ENCODE measurements at places on chromosomes 1 and 21.

- DNase-seq, result peak; percentile 70
Measured at GRCh38 chr1:183915625-183916510, 110.9 kb downstream of the RGL1 start.

DNA sequence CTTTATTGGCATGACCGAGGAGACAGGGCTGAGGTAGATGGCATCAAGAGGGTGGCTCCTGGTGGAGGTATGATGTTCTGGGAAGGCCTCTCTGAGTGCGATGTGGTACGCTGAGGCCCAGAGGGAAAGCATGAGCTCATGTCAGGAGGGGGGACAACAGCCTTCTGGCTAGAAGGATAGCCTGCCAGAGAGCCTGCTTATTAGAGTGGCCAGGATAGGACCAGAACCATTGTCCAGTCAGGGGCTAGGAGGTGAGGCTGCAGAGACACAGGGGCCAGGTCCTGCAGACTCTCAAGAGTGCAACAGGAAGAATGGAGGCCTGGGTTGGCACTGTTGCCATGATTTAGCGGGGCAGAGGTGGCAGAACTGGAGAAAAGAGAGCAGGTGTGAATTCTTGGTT lies 7.3 kb downstream of the ADARB1 start:
- DNase-seq, result no peak

GRCh38 chr1:75937034-75937433 lies 4.8 kb upstream of the ASB17 start:
- DNase-seq, result no peak

DNA sequence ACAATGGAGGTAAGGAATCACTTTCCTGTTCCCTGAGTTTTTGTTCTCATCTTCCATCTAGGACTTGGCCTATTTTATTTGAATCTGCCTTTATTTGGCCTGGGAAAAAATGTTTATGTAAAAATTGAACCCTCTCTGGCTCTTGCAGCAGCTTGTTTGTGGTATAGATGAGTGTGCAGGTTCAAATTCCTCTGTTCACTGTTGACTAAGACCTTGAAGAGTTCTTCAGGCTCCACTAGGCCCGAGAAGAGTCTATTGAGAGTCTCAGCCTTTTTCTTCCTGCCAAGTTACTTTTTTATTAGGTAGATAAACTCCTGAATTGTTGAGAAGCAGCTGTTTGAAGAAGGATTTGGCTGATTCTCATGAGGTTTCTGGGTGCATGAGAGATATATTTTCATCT lies 248.8 kb upstream of the ADGRL2 start:
- DNase-seq, result no peak

DNA sequence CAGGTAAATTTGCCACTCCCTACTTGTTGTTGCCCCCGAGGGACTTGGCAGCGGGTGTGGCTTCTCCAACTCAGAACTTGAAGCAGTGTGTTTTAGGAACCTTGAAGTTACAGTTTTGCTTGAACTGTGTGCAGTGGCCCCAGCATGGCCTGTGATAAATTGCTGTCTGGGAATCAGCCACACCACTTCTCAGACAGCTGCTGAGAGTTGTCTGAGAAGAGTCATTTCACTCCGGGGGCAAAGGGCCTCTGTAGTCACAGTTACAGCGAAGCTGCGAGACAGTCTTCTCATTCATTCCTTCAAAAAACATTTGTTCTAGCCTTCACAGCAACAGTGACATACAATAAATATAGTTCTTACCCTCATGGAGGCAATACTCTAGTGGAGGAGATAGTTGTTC lies 70.3 kb downstream of the PROX1 start:
- no peak for DNase-seq

GRCh38 chr1:89198491-89199072 lies at the start of gene GBP4:
Gene GBP4, minus strand, starts transcription at chr1:89198942. Its CDS starts 108 bp downstream, at chr1:89198834.
- peak; percentile 35 for DNase-seq

DNA sequence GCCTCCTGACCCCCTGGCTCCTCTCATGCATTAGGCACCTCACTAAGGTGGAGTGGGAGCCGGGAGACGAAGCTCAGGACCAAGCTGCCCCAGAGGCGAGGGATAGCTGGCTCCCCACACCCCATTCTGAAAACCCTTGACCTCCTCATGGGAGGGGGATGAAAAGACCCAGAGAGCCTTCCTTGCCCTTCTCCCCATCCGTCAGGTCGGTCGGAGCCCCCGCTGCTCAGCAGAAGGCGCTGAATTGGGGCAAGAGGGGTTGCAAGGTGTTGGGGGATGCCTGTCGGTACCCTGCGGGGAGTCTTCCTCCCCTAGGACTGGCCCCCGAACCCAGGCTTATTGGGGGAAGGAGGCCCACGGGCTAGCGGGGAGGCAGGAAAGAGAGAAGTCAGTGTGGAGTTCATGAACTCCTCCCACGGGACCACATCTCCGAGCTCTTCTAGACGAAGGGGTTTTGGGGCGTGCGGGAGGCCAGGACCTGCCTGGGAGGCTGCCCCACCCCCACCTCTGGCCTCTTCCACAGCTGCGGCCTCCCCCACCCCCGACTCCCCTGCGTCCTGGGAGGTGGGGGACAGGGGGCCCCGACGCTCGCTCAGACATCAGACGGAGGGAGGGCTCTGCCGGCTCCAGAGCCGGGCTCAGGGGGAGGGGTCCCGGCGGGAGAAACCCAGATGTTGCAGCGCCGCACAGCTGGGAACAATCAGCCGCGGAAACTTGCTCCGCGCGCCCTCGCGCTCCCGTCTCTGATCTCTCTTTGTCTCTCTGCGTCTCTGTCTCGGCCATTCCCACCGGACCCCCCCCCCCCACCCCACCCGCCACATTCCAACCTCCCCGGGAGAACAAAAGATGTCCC lies 719 bp downstream of the MFAP2 start:
- DNase-seq, result no peak

DNA sequence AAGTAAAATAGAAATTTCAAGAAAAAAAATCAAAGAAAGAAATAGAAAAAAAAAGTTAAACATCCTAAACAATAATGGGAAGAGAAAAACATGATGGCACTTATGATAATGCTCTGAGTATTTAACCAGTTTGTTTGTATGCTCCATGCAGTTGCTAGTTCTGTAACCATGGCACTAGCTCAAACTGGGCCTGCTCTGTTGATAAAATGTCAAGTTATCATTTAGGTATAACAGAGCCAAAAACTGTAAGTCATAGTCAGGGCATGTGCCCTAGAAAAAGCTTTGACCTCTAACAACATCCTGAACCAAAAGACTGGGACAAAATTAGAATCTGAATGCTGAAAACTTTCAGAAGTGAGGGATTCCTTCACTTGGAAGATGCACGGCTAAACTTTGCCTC lies 148.9 kb downstream of the KCNT2 start:
- DNase-seq, result no peak

- no peak for DNase-seq
Measured at GRCh38 chr1:30754684-30755171, 2.8 kb downstream of the LAPTM5 start.

DNA sequence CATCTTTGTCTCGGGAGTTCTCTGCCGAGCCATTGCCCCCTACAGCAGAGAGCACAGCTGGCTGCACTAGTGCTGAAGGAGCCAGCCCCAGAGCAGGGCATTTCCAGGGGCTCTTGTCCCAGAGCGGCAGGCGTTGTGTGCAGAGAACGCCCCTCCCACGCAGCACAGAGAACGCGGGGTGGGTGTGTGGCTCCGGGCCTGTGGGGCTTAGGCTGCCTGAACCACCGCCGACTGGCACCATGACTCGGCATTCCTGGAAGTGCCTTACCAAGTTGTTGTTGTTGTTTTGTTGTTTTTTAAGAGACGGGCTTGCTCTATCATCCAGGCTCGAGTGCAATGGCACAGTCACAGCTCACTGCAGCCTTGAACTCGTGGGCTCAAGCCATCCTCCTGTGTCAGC lies 15.8 kb upstream of the DIP2A start:
- no peak for DNase-seq
